Fibroblast of lung (primary cell): ENCODE measurements at places on chromosomes 5 and 9.

- DNase-seq, result no peak
These were observed 15.2 kb downstream of the HCN1 start for GRCh38 chr5:45680950-45681349.

- DNase-seq, result no peak
These were observed 210.0 kb downstream of the MPDZ start for GRCh38 chr9:13069498-13069897.

DNA sequence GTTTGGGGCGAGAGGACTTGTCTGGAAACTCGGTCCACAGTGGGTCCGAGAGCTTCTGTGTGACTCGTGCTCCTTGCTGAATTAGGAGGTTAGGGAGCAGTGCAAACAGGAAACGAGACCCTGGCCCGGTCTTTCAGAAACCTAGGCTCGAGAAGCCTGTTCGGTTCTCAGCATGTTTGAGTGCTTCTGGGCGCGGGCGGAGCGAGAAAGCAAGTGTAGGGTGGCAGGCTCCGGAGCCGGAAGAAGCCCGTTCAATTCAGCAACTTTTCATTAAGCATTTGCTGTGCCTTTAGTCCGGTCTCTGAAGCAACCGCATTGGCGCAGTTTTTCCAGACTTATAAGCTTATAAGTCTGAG is 547 bp downstream of the CLTA start:
- peak; percentile 22 for DNase-seq

DNA sequence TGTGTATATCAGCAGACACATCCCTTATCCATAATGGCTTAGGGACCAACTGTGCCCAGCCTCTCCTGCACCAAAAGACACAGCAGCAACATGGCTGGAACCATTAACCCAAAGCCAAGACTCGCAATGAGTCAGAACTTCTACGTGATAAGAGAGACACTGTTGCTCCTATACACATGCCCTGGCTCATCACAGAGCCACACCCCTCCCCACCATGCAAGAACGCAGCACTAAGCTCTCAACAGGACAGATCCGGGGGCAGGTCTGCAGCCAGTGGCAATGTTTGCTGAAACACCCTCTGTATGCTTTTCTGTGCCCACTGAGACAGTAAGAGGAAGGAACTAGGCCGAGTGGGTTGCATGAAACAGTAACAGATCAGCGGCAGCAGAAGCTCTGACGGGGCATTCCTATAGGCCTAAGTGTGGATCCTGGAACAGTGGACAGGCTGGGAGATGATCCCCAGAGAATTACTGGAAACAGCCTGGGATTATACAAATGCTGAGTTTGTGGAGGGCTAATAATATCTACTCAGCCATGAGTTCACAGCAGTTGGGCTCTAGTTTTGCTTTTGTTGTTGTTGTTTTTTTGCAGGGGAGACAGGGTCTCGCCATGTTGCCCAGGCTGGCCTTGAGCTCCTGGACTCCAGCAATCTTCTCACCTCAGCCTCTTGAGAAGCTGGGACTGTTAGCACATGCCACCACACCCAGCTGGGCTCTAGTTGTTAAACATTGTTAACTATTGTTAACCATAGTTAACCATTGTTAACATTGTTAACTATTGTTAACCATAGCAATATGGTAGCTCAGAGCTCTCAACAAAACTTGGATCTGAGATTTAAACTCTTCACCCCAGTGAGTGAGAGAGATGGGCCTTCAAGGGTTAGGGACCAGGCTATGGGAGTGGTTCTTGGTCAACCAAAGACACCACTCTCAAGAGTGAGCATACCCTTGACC is 41.0 kb downstream of the B4GALT1 start:
- peak; percentile 33 for DNase-seq

GRCh38 chr5:169126481-169127021 is 174.4 kb downstream of the SLIT3 start:
- no peak for DNase-seq

DNA sequence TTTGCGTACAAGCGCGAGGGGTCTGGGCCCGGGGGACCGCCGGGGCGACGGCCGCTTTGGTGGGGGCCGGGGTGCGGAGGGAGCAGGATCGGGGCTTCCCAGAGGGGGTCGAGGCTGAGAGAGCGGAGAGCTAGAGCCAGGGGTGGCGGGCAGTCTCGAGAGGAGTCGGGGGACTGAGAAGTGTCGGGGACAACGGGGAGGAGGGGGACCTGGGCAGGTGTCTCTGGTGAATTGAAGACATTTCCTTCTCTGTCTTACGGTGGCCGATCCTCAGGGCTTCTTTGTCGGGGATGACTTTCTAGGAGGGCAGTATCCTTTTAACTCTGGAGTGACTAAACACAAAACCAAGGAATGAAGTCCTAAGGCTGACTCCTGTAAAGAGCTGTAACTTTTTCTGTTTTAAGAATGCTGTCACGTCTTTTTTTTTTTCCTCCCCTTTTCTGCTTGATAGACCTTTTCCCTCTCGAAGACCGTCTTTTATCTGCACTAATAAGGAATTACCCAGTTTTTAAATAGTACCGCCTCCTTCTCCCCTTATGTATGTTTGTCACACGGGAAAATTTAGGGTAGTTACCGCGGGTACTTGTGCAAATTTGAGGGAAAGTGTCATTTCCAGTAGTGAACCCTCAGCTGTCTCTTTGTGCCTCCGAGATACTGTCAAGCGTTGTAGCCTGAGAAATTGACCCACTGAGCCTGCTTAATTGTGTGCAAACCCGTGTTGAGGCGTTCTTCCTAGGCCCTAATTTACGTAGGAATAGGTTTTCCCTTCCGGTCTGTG is 822 bp downstream of the DENND4C start:
- DNase-seq, result peak; percentile 26

DNA sequence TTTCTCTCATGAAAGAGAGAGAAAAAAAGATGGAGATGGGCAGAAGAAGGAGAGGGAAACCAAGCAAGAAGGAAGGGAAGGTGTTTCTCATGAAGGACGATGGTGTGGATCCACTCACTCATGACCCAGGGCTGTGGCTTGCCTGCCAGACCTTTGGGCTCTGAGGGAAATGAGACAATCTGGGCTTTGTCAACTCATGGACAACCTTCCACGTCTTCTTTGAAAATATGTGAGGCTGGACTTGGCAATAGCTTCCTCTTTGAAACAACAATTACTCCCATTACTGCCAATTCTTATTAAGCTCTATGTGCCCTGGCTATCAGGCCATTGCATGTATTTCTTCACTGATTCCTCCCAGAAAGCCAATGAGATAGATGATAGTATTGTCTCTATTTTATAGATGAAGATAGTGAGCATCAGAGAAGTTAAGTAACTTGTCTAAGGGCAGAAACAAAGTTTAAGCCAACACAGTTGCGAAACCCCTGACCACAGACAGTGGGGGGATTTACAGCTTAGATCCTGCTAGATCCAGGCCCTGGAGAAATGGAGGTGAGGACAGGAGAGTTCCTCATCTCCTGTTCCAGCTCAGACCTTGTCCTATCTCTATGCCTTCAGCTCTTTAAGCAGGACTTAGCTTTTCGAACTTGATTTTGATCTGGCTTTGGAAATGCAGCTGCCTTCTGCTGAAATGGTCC is 132.4 kb downstream of the GCNT1 start:
- peak; percentile 47 for DNase-seq

GRCh38 chr5:15248731-15249130 is 251.2 kb upstream of the FBXL7 start:
- DNase-seq, result no peak

DNA sequence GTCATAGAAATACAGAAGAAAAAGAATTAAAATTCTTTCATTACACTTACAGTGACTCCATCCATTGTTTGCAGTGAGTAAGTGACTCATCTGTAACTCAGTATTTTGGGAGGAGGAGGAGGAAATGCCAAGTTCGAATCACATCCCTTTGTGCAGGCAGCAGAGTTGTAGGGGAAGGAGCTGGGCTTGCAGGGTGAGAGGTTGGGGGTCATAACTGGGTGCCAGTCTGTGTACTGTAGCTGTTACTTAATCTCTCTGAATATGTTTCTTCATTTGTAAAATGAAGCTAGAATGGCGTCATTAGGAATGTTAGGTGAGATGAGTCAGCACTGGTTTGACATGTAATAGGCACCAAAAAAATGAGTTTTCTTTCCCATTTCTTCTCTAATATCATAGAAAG is 235.7 kb upstream of the ADAMTSL1 start:
- DNase-seq, result peak; percentile 76

GRCh38 chr9:123349691-123350480 is 6.1 kb upstream of the CRB2 start:
- peak; percentile 47 for DNase-seq

DNA sequence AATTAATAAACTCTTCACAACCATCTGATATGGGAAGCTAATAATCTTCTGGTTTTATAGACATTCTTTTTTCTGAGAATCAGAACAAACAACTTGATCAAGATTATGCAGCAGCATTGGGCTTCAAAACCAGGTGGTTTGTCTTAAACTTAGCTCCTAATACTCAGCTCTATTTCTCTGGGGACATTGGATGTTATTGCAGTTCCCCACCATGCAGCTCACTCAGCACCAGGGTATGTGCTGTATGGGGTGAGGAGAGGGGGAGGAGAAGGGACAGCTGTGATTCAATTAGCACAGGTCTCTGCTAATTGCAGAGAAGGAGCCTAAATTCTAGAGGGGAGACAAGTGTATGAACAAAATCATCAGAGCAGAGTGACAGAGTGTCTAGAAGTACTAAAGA is 210.7 kb upstream of the TNC start:
- no peak for DNase-seq

GRCh38 chr5:125766706-125767105 is 656.5 kb upstream of the GRAMD2B start:
- DNase-seq, result no peak

GRCh38 chr5:115306011-115306536 is 9.6 kb upstream of the CCDC112 start:
- DNase-seq, result no peak

GRCh38 chr9:137435980-137436760 is 5.0 kb downstream of the ENTPD8 start:
- peak; percentile 74 for DNase-seq

- DNase-seq, result no peak
These were observed 229.1 kb upstream of the C9orf72 start for GRCh38 chr9:27802418-27802817.

GRCh38 chr5:80150731-80151130 is 105.1 kb downstream of the SERINC5 start:
- DNase-seq, result no peak

DNA sequence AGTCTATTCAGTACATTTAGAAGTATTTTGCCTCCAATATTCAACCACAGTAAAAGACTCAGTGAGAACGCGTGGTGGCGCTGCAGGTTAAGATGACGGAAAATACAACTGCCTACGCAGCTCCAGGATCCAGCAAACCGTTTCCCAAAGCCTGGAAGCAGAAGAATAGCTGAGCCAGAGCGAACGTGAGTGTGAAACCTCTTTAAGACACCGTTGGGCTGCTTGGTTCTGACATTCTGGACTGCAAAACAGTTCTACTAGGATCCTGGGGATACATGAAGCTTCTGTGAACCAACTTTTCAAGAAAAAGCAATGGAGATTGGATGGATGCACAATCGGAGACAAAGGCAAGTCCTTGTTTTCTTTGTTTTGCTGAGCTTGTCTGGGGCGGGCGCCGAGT is at the start of gene PCDHB16:
Gene PCDHB16, plus strand, starts transcription at position 140 of the 400 bp plus-strand sequence. Its CDS starts 173 bp downstream, at position 313.
- peak; percentile 5 for DNase-seq

GRCh38 chr9:110797611-110798010 is 129.0 kb downstream of the MUSK start:
- DNase-seq, result peak; percentile 80

DNA sequence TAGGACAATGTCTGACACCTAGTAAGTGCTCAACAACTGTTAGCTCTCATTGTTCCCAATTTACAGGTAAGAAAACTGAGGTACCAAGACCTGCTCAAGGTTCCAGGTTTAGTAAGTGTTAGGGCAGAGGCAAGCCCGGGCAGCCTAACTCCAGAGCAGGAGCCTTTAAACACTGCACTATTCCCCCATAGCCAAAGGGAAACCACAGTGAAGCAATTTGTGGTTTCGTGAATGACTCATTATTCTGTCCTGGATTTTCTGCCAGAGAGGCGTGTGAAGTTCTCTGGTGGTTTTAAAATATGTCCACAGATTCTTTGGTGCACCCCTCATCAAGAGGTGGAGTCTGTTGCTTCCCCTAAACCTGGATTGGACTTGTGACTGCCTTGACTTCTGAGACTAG is 1.0 kb upstream of the MCC start:
- peak; percentile 98 for DNase-seq

GRCh38 chr9:35725362-35725761 is 6.6 kb downstream of the TLN1 start:
- DNase-seq, result no peak
